ENCODE measurements at places on chromosomes 1 and 21.
A peak's percentile ranks its signal among the peaks of the same experiment; 100 is the strongest.

DNA sequence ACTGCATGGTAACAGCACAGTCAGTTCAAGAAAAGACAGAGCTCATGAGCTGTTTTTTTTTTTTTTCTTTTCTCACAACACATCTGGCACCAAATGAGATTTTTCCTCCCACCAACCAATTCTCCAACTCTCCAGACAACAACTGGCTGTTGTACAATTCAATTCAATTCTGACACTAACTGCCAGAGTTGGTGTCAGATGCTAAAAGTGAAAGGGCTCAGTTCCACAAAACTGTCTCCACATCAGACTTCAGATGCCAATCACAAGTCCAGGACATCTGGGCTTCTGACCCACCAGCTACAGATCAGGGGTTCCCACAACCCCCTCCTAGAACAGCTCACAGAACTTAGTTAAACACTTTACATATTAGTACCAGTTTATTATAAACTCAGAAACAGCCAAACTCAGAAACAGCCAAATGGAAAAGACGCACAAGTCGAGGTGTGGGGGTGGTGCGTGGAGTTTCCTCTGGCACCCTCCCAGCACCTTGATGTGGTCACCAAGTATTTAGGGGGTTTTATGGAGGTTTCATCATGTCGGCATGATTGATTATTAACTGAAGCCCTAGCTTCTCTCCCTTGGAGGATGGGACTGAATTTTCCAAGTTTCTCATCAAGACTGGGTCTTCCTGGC, 39.2 kb upstream of the LRRC8D start:
- DNase-seq, result peak; percentile 64

GRCh38 chr1:109849655-109850054, 61.0 kb upstream of the CSF1 start:
- DNase-seq, result no peak

DNA sequence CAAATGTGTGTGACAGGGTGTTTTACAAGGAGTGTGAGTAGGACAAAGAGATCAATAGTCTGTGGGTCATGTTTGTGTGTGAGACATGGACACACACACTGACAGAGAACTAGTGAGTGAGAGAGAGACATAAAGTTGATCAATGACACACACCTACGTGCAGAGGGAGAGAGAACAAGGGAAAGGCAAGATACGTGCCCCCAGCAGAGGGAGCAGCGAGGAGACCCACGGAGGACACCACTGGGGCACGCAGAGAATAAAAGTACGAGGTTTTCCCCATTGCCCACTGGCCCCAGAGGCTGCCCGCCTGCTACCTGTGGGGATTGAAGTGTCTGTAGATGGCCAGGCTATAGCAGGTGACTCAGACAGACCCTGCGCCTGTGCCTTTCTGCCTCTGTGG, 130.2 kb upstream of the CSF3R start:
- DNase-seq, result no peak

GRCh38 chr1:192808163-192808517, 699 bp upstream of the RGS2 start:
- DNase-seq, result no peak

GRCh38 chr1:22731924-22732720, 21.5 kb downstream of the EPHB2 start:
- no peak for DNase-seq
